ENCODE measurements at places on chromosomes 11 and 22. TPM values are rescaled to one million over a fixed set of nuclear protein-coding genes. Genes with fewer than 3 reads are reported as not detected.

Gene CSF2RB
- polyA plus RNA-seq = 0.96 TPM

Gene TIMP3
- polyA plus RNA-seq = 119 TPM

Gene FXYD2
- 1.7 TPM for polyA plus RNA-seq

GRCh38 chr11:111776398-111777093 lies 10.4 kb upstream of the PPP2R1B start:
- no peak overlapping the region for H3K27ac ChIP-seq
- no peaks in the 10 kb centered on the region for H3K36me3 ChIP-seq
- no peak for DNase-seq
- no peak overlapping the region for H3K4me3 ChIP-seq
- no peaks in the 10 kb centered on the region for H3K4me1 ChIP-seq
- H3K27me3 ChIP-seq = no peaks in the 10 kb centered on the region

DNA sequence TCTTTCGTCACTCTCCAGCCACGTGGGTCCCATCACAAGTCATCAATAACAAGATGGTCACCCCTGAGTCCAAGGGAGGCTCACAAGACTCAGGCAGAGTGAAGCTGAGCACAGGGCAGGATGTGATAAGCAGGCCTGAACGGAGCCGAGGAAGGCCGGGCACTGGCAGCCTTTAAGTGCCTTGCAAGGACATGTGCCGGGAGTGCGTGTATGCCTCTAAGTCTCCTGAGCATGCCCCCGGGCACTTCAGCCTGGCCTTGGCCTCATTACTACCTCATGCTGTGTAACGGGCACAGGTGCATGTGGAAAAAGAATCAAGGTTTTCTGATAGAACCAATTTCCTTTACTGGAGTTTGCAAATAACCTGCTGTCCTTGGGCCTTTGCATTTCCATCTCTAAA lies 55.8 kb downstream of the UBASH3B start:
- H3K27ac ChIP-seq = no peak overlapping the region
- no peak overlapping the region for H3K4me3 ChIP-seq
- H3K36me3 ChIP-seq = no peaks in the 10 kb centered on the region
- no peaks in the 10 kb centered on the region for H3K4me1 ChIP-seq
- no peak for DNase-seq

GRCh38 chr11:57182896-57183295 lies 1.1 kb downstream of the LRRC55 start:
- H3K4me3 ChIP-seq = no peak overlapping the region
- no peaks in the 10 kb centered on the region for H3K36me3 ChIP-seq
- no peak overlapping the region for H3K27ac ChIP-seq

DNA sequence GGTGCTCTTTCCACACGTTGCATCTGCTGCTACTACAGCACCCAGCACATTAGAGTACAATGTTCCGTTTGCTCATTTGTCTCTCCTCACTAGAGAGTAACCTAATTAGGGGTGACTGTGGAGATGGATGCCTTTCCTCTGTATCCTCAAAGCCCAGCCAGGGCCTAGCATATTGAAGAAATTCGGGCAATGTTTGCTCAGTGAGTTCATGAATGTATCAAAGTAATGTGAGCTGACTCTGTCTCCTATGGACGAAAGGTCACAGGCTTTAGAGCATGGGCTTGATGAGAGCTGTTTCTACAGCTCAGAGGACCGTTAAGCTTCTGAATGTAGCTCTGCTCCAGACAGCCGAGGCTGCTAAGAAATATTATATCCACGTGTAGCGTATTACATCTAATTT lies 67.5 kb downstream of the C11orf58 start:
- no peak overlapping the region for H3K27ac ChIP-seq
- no peaks in the 10 kb centered on the region for H3K27me3 ChIP-seq
- no peak for DNase-seq
- no peak overlapping the region for H3K4me3 ChIP-seq

- no peak overlapping the region for H3K27ac ChIP-seq
- peaks cover 4% of the 10 kb centered on the region for H3K4me1 ChIP-seq
- no peaks in the 10 kb centered on the region for H3K27me3 ChIP-seq
- no peak overlapping the region for H3K4me3 ChIP-seq
These were observed 20.0 kb downstream of the FIBIN start for GRCh38 chr11:27013781-27014361.

All from ovary (tissue), 10 donors.